ENCODE measurements at places on chromosomes 16 and 17.

GRCh38 chr16:1398351-1398750 lies 16.2 kb downstream of the UNKL start:
- no peak for ATAC-seq

- peak; percentile 19 for ATAC-seq
Measured at GRCh38 chr17:3693829-3694231, 2.1 kb downstream of the P2RX5 start.

- ATAC-seq: no peak
Measured at GRCh38 chr17:76670020-76670717, 26.6 kb upstream of the ST6GALNAC1 start.

DNA sequence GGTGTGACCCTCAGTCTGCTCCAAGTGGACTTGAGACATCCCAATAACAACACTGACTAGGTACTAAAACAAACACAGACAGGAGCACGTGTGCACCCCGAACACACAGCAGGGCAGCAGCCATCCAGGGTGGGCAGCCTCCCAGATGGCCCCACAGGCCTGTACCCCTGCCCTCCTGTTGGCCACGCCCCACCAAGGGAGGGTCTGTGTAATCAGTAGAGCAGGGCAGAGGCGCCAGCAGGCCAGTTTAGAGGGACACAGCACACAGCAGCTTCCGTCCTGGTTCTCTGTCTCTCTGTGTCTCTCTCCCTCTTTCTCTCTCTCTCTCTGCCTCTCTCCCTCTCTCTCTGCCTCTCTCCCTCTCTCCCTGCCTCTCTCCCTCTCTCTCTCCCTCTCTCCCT lies 21.4 kb downstream of the ACTG1 start:
- peak; percentile 2 for ATAC-seq

- no peak for ATAC-seq
Measured at GRCh38 chr16:82623241-82623640, 3.5 kb upstream of the CDH13 start.

DNA sequence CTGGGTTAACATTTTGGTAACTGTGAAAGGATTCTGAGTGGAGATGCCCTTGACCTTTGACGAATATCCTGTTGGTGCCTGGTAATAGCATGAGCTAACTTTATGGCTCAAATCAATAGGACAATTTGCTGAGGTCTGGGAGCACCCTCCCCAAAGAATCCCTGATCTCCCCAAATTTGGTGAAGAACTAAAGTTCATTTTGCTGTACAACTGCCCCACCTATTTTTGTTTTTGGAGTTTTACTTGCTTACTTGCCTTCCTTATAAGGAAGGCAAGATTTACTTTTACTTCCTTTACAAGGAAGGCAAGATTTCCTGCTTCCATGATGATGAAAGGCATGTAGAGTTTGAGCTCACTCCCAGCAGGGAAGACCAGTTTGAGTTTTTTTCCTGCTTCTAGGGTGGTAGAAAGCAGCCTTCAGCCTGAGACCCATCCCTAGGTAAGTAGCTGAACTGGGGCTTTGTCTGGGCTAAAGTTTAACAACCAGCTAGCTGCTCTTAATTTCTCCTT lies 2.8 kb downstream of the KRTAP4-9 start:
- ATAC-seq: no peak

DNA sequence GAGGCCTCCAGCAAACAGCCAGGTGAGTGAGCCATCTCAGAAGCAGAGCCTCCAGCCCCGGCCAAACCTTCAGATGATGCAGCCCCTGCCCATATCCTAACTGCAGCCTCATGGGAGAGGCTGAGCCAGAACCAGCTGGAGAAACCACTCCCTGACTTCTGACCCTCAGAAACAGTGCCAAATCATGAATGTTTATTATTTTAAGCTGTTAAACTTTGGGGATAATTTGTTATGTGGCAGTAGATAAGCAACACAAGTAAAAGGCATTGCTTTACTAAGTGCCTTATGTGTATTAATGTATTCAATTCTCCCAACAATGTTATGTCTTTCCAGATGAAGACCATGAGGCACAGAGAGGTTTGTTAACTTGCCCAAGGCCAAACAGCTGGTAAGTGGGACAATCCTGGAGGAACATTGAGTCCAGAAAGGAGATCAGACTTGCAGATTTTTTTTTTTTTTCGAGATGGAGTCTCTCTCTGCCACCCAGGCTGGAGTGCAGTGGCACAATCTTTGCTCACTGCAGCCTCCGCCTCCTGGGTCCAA lies 59.6 kb downstream of the SOCS1 start:
- ATAC-seq: no peak

DNA sequence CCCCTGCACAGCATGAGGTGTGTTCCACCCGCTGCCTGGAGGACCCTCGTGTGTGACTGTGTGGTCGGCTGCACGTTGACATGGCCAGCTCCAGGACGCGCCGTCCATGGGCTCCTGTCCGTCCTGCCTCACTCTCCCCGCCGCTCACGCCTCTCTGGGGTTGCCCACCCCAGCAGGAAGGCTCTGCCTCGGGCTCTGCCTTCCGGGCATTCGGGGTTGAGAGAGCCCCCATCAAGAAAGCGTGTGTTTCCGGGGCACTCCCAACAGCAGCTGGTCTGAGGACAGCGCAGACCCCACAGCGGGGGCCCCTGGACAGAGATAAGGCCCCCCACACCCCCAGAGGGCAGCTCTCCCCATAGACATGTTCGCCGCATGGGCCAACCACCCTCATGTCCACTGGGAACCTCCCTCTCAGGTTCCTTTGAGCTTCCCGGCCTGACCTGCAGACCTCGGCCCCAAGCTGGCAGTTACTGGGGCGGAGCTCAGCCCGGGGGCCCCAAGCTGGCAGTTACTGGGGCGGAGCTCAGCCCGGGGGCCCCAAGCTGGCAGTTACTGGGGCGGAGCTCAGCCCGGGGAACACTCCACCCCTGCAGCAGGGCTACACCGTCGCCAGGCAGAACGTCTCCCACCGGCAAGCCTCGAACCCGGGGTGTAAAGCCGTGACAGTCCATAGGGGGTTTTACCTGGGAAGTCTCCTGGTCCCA lies 8.4 kb upstream of the PIEZO1 start:
- ATAC-seq: no peak

GRCh38 chr17:50699410-50699809 lies 8.3 kb downstream of the ANKRD40 start:
- peak; percentile 67 for ATAC-seq

- ATAC-seq: no peak
Measured at GRCh38 chr17:68094481-68095078, 59.0 kb downstream of the KPNA2 start.

DNA sequence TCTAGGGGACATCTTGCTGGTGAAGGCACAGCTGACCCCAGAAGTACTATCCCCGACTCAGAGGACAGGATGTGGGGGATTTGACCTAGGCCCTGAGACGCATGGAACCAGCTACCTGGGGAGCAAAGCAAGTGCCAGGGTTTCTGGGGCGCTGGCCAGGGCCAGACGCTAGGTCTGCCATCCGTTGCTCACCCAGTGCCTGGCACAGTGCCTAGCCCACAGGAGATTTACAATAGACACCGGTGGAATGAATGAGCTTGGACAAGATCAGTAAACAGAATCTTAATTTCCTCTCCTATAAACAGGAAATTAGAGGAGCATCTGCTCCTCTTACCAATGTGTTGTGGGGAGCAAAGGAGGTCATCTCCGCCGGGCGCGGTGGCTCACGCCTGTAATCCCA lies 5.0 kb downstream of the RPRML start:
- no peak for ATAC-seq

GRCh38 chr16:22736791-22737190 lies 77.2 kb upstream of the HS3ST2 start:
- no peak for ATAC-seq

DNA sequence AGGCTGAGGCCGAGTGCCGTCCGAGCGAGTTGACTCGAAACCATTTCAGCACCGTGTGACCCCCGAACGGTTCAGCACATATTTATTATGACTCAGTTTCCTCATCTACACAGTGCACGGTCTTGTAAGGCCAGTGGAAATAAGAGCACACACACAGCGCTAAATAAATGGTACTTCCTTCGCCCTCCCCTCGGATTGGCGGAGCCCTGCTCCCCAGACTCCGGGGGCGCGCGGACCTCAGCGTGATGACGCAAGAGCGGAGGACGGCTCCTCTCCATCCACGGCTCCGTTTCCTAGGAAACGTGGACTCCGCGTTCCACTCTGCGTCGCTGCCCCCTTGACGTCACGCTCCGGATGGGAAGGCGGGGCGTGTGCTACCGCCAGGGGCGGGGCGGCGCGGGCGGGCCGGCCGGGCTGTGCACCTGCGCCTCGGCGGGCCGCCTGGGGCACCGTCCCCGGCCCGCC lies at the start of gene PARD6A:
TSS of gene PARD6A (plus strand) at position 397 of the 465 bp plus-strand sequence. CDS start 79 bp downstream, outside the sequence.
- peak; percentile 82 for ATAC-seq

GRCh38 chr17:63247706-63248105 lies 198.4 kb downstream of the CYB561 start:
- no peak for ATAC-seq

GRCh38 chr17:35841505-35841904 lies 27.2 kb downstream of the HEATR9 start:
- ATAC-seq: no peak

- ATAC-seq: no peak
Measured at GRCh38 chr16:87918338-87918737, 18.0 kb downstream of the CA5A start.

DNA sequence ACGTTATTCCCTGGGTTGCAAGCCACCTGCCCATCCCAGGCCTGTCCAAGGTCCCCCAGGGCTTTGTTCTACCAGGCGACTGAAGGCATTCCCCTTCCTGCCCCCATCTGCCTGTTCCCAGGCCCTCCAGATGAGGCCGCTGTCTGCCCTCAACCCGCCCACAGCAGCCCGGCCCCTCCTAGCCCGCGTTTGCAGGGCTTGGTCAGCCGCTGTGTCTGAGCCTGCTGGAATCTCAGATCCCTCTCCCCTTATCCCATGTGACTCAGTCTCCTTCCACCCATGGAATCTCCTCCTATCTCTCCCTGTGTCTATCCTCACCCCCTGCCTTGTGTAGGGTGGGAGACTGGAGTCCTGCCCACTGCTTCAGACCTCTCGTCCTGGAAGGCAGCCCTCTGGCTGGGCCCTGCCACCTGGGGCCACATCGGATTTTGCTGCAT lies 186.0 kb upstream of the TNRC6C start:
- peak; percentile 80 for ATAC-seq

- ATAC-seq: no peak
Measured at GRCh38 chr17:58248955-58249269, 10.5 kb downstream of the LPO start.

DNA sequence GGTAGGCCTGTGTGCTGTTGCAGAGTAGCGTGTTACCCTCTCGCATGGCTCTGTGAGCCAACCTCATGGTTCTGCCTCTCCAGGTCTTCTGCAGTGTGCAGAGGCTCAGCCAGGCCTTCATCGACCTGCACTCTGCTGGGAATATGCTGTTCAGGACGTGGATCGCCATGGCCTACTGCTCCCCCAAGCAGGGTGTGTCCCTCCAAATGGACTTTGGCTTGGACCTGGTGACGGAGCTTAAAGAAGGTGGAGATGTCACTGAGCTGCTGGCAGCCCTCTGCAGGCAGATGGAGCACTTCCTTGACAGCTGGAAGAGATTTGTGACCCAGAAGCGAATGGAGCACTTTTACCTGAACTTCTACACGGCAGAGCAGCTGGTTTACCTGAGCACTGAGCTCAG lies 75.8 kb upstream of the ENDOV start:
- no peak for ATAC-seq

GRCh38 chr16:54000361-54000760 lies 286.2 kb downstream of the IRX3 start:
- ATAC-seq: no peak

DNA sequence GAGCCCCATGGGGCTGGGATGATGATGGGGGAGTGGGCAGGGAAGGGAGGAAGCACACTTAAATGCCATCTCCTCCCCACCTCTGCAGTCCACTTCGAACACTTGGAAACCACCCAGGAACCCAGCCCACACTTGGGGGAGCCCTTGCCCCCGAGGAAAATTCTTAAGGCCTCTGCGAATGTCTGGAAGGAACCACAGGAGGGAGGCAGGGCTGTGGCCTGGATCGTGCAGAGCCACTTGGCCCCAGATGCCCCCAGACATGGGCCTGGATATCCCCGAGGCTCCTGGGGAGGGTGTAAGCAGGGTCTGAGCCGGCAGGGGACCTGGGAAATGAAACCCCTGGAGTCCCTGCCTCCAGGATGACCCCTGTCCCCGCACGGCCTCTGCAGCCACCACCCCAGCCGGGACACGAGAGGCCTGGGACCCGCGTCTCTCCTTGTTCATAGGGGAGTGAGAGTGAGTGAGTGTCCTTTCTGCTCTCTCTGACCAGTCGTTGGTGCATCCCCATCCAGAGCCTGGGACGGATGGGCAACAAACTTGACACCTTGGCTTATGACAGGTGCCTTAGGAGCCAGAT lies 11.8 kb upstream of the MTSS2 start:
- no peak for ATAC-seq

GRCh38 chr16:6407596-6407995 lies 925.0 kb upstream of the RBFOX1 start:
- ATAC-seq: no peak

GRCh38 chr16:87626905-87627304 lies 24.6 kb downstream of the JPH3 start:
- no peak for ATAC-seq

DNA sequence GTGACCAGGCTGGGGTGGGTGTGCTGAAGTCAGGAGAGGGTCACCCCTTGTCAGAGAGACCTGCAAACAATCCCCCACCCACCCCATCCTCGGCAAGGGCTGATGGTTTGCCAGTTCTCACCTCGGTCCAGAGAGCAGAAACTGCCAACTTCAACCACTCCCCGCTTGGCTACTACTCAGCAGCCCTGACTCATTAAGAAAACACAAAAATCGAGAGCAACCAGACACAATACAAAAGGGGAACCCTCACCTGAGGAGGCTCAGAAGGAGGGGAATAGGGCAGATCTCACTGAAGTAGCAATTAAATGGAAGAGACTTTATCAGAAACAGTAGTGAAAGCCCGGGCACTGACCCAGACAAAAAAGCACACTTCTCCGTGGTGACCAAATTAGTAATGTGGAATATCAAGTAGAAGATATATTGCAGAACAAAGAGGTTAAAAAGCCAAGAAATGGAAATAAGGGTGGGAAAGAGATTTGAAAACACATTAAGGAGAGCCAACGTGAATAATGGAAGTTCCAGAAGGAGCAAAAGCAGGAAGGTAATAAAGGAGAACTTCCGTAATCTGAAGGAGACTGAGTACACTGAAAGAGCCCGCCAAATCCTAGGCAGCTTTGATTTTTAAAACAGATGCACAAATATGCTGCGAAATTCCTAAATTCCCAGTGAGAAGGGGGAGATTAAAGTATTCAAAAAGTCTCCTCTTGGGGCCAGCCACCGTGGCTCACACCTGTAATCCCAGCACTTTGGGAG lies 23.6 kb downstream of the CENPV start:
- peak; percentile 90 for ATAC-seq
